ENCODE measurements at places on chromosomes 11 and 22.

GRCh38 chr11:103274025-103274424 is 164.8 kb downstream of the DYNC2H1 start:
- no peak for DNase-seq

GRCh38 chr11:60880643-60881282 is 13.4 kb downstream of the ZP1 start:
- DNase-seq = no peak

- no peak for DNase-seq
These were observed 40.2 kb downstream of the MCM5 start for GRCh38 chr22:35440129-35440528.

GRCh38 chr11:114290503-114291235 is 5.5 kb upstream of the NNMT start:
- DNase-seq = no peak

DNA sequence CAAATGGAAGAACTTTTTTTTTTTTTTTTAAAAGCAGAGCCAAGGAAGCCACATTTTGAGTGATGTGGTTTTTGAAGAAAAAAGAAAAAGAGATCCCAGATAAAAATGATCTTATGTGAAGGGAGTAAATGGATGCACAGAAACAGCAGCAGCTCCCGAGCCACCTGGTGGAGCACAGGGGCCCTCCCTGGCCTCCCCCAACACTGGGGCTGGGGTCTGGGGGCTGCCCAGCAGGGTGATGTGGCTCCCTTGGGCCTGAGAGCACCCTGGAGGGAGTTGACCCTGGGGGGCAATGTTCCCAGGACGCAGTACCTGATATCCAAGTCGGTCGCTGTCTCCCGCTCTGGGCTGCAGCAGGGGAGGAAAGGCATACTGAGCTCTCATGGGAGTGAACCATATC is 26.5 kb upstream of the KCNJ11 start:
- no peak for DNase-seq

- DNase-seq = no peak
These were observed 51.5 kb downstream of the INSC start for GRCh38 chr11:15166204-15166603.

GRCh38 chr11:110092515-110093406 is at the start of gene ZC3H12C:
TSS of gene ZC3H12C (plus strand) at chr11:110093392. CDS start at chr11:110093412, 20 bp downstream.
- DNase-seq = peak; percentile 2

DNA sequence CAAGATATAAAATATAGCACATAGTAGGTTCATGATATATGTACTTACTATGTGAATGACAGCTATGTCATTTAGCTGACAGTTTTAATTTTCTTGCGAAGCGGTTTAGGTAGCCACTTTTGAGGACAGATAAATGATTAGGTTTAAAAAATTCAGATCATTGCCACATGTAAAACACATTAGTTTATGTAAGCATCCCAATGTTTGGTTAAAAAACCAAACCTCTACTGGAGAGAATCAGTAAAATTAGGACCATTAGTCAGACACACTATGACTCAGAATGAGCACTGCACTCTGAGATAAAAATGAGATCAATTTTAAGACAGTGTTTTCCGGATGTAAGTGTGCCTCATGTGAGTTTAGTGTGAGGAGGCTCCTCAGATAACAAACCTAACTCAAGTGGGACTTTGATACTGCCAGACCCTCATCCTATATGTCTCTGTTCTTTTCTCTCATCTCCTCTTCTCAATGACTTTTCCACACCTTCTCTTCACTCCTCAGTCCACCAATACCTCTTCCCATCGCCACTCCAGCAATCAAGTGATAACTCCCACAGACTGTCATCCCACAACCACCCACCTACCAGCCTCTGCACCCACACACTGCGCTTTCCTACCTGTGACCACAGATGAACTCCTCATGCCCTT is 6.8 kb upstream of the OR2AT4 start:
- DNase-seq = no peak

- peak; percentile 65 for DNase-seq
These were observed 2.9 kb upstream of the ADAMTS8 start for GRCh38 chr11:130431331-130431773.

DNA sequence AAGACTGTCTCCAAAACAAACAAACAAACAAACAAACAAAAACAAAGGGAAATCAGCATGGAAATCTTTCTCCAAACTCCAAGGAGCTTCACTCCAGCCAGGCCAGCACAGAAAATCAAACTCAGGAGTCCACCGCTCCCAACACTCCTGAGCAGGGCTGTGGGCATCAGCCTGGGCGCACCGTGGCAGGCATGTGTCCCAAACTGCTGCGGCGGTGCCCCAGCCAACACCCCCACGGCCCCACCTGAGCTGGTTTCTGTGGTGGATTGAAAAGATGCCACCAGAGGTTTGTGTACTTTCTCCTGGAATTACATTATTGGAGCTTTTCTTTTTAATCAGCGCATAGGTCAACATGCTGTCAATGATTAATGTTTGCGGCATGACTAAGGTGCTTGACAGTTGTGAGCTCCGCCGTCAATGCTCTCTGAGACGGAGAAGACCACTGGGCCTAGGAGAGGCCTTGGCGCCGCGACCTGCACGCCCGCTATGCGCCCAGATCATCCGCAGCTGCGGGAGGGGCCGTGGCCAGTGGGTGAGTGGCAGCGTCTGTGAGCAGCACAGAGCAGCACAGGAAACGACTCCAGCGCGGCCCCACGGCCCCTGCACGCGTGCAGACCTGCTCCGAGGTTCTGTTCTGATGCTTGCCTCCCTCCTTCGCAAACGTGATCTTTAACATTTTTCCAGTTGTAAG is 18.1 kb downstream of the DRD4 start:
- DNase-seq = no peak
